ENCODE measurements at places on chromosomes 5 and 9.

- no peak for DNase-seq
Observed at GRCh38 chr5:55037046-55037771, 13.2 kb downstream of the GZMK start.

- DNase-seq, result no peak
Observed at GRCh38 chr9:113598883-113599282, 135.4 kb downstream of the RGS3 start.

DNA sequence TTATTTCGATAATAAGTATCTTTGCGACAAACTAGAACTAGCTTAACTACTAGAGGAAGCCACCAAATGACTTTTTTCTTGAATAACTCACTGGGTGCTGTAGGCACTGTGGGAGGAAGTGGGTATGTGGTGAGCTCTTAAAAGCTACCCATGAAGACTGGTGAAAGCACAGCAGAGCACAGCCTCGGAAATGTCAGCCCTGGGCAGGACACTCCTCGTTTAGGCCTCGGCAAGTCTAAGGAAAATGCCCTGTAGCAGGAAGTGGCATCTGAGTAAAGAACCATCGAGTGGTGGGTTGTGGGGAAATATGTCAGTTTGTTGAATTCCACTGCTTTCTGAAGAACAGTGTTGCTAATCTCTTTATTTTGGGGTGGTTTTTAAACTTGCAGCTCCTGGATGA, 44.0 kb upstream of the NCS1 start:
- DNase-seq, result peak; percentile 71

DNA sequence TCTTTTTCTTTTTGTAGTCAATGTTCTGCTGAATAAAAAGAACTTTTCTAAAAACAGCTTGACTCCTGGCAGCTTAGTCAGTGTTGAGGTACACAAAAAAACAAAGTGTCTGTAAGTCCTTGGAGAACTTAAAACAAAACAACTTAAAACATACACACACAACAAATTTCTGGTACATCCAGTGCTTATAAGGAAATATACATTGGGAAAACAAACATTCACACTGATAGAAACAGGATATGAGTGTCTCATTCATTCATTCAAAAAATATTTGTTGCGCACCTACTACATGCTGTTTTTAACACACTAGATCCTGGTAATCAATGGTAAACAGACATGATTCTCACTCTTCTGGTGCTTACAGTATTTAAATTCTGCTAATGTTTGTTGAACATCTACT, 27.4 kb upstream of the MEGF9 start:
- DNase-seq, result no peak
